Thoracic aorta (tissue), 2 donors: ENCODE measurements at places on chromosomes 7 and 10.

- DNase-seq: no peak
- no peaks in the 10 kb centered on the region for H3K36me3 ChIP-seq
- no peak overlapping the region for H3K27ac ChIP-seq
- no peaks in the 10 kb centered on the region for H3K4me1 ChIP-seq
- H3K4me3 ChIP-seq: no peak overlapping the region
Observed at GRCh38 chr7:108135446-108136190, 5.5 kb upstream of the LAMB4 start.

GRCh38 chr10:118670472-118671124 lies 75.2 kb upstream of the PRLHR start:
- peaks cover 5% of the 10 kb centered on the region for H3K36me3 ChIP-seq
- peaks cover 14% of the 10 kb centered on the region for H3K4me1 ChIP-seq
- no peaks in the 10 kb centered on the region for H3K27me3 ChIP-seq

- H3K27ac ChIP-seq: no peak overlapping the region
- H3K36me3 ChIP-seq: no peaks in the 10 kb centered on the region
- no peak overlapping the region for H3K4me3 ChIP-seq
- no peak for DNase-seq
Observed at GRCh38 chr7:132117636-132118035, 458.6 kb downstream of the PLXNA4 start.

DNA sequence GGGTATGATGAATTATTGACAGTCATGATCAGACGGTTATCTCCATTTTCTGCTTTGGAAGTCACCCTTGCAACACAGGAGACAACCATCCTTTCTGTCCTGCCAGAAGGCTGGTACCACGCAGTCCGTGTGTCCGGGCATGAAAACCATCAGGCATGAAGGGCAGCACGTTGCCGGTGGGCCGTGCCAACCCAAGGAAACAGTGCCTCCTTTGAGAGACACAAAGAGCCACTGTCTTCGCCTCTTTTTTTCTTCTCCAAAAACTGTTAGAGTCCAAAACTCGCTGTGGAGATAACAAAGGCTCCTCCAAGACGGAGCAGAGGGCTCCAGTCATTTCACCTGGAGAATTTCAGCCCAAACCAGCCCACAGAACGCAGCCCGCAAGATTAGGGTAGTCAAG lies 60.4 kb upstream of the ARHGAP21 start:
- H3K4me1 ChIP-seq: no peaks in the 10 kb centered on the region
- DNase-seq: no peak
- no peak overlapping the region for H3K27ac ChIP-seq

GRCh38 chr7:16849296-16850148 lies 32.3 kb downstream of the AGR3 start:
- H3K4me3 ChIP-seq: no peak overlapping the region
- no peaks in the 10 kb centered on the region for H3K4me1 ChIP-seq
- H3K36me3 ChIP-seq: no peaks in the 10 kb centered on the region
- H3K27ac ChIP-seq: no peak overlapping the region

- no peak overlapping the region for H3K27ac ChIP-seq
- H3K4me3 ChIP-seq: no peak overlapping the region
- peaks cover 11% of the 10 kb centered on the region for H3K4me1 ChIP-seq
- no peaks in the 10 kb centered on the region for H3K27me3 ChIP-seq
Observed at GRCh38 chr7:22997871-22998518, 15.9 kb downstream of the HYCC1 start.

GRCh38 chr10:104487794-104488438 lies 134.3 kb downstream of the CFAP58 start:
- H3K27me3 ChIP-seq: no peaks in the 10 kb centered on the region
- DNase-seq: no peak
- no peaks in the 10 kb centered on the region for H3K36me3 ChIP-seq
- H3K4me3 ChIP-seq: no peak overlapping the region

DNA sequence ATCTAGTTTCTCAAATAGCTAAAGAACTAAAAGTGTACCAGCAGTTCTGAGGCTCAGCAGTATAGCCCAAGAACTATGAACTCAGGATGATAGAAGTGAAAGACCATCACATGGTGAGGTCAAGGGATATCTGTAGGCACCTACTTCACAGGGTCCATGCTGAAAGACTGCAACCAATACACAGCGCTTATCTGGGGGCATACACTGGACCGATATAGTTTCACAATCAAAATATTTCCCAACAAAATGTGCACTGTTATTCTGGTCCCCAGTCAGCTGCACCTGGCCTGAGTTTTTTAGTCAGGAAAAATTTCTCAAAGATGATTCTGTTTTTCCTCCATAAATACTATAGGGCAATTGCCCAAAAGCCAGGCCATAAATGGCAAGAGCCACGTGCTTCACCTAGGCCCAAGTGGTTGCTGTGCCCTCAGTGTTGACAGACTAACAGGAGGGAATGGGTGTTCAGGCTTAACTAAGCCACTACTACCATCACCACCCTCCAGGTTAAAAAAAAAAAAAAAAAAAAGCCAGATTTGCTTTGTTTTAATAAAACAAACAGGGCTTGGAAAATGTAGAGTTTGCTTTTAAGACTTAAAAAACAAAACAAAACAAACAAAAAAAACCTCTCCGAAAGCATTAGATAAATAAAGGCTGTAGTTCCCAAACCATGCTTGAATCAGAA lies 58.5 kb downstream of the OGDH start:
- H3K36me3 ChIP-seq: peaks cover 13% of the 10 kb centered on the region
- DNase-seq: no peak
- H3K27me3 ChIP-seq: no peaks in the 10 kb centered on the region

DNA sequence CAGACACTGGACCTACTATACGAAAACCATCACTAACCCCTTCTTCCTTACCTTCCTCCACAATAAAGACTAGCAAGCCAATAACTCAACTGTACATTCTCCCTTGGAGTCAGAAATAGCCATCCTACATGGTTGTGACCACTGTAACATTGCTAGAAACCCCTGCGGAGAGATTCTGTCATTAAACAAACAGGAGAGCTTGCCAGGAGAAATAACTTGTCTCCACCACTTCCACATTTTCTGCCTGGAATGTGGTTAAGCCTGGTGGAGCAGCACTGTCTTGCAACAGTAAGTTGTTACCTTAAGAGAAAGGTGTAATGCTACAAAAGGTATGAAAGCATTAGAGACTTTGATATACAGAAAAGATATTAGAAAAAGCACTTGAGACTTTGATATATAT lies 45.8 kb downstream of the THSD7A start:
- no peak for DNase-seq
- H3K4me1 ChIP-seq: no peaks in the 10 kb centered on the region
- H3K4me3 ChIP-seq: no peak overlapping the region
- H3K27me3 ChIP-seq: no peaks in the 10 kb centered on the region
- H3K36me3 ChIP-seq: no peaks in the 10 kb centered on the region
- no peak overlapping the region for H3K27ac ChIP-seq

- H3K36me3 ChIP-seq: no peaks in the 10 kb centered on the region
- H3K4me3 ChIP-seq: no peak overlapping the region
- no peak overlapping the region for H3K27ac ChIP-seq
Observed at GRCh38 chr7:67463983-67464382, 467.4 kb downstream of the TYW1 start.

- no peaks in the 10 kb centered on the region for H3K36me3 ChIP-seq
- H3K27ac ChIP-seq: no peak overlapping the region
- peaks cover 4% of the 10 kb centered on the region for H3K27me3 ChIP-seq
Observed at GRCh38 chr10:101067356-101068083, 5.7 kb downstream of the KAZALD1 start.

GRCh38 chr7:70571961-70572360 lies 560.0 kb upstream of the GALNT17 start:
- no peak overlapping the region for H3K27ac ChIP-seq
- H3K4me3 ChIP-seq: no peak overlapping the region
- no peak for DNase-seq
- H3K36me3 ChIP-seq: no peaks in the 10 kb centered on the region

DNA sequence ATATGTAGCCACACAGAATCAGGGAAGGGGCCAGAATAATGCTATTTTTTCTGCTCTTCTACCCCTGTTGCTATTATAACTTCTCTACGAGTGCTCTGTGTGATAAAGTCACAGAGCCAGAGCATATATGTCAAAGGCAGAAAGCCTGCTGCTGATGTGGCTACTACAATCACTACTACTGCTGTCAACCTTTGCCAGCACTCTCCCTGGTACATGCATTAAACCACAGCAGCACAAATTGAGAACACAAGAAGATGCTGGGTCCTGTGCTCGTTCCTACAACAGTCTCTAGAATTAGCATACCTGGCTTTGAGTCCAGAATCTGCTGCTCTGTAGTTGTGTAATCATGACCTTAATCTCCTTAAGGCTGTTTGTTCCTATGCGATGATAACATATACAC lies 108.6 kb downstream of the SEMA3A start:
- no peak overlapping the region for H3K27ac ChIP-seq
- H3K27me3 ChIP-seq: no peaks in the 10 kb centered on the region
- H3K36me3 ChIP-seq: no peaks in the 10 kb centered on the region
- no peak overlapping the region for H3K4me3 ChIP-seq
- no peaks in the 10 kb centered on the region for H3K4me1 ChIP-seq

- no peak for DNase-seq
- H3K4me3 ChIP-seq: no peak overlapping the region
- no peaks in the 10 kb centered on the region for H3K27me3 ChIP-seq
- H3K36me3 ChIP-seq: no peaks in the 10 kb centered on the region
- H3K4me1 ChIP-seq: no peaks in the 10 kb centered on the region
Observed at GRCh38 chr10:4545062-4545461, 280.9 kb upstream of the AKR1E2 start.

DNA sequence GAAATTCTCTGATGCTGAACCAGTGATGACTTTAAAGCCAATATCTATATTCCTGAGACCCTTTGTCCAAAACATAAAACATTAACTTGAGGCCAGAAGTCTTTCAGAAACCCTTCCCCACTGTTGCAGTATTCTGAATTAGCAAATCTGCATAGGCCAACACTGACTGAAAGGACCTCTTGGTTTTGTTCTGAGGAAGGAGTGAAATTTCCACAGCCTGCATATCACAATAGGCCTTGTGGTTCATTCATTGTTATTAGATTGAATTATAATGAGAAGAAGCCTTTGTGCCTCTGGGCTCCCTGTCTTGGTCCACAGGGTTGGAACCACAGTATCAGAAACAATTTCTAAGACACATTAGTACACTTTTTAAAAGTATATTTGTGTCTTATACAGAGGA lies 90.3 kb downstream of the CCNY start:
- H3K4me1 ChIP-seq: peaks cover 34% of the 10 kb centered on the region
- no peaks in the 10 kb centered on the region for H3K36me3 ChIP-seq
- no peak overlapping the region for H3K27ac ChIP-seq
- no peak for DNase-seq

DNA sequence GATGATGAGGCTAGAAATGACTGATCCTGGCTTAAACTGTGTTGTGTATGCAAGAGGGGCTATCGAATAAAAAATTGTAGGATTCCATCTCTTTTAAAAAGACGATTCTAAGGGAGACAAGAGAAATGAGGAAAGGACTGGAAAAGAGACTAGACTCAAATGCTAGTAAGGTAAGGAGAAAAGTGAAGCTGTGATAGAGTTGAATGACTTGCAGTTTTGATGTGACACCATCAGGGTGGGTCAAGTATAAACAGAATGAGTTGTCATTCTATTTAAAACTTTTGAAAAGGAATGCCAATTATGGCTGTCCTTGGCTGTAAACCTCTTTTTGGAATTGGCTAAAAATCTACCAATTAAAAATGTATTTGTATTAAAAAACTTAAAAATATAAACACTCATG lies 184.5 kb upstream of the PHF14 start:
- DNase-seq: no peak
- H3K4me1 ChIP-seq: no peaks in the 10 kb centered on the region
- no peaks in the 10 kb centered on the region for H3K36me3 ChIP-seq
- H3K4me3 ChIP-seq: no peak overlapping the region
